ENCODE measurements at places on chromosomes 7 and 10.
A peak's percentile ranks its signal among the peaks of the same experiment; 100 is the strongest.

GRCh38 chr7:44960011-44960580, 18.7 kb downstream of the MYO1G start:
- DNase-seq = peak; percentile 44
- H3K27ac ChIP-seq = no peak overlapping the region
- H3K4me1 ChIP-seq = no peaks in the 10 kb centered on the region
- H3K4me3 ChIP-seq = no peak overlapping the region
- H3K27me3 ChIP-seq = no peaks in the 10 kb centered on the region

- no peak overlapping the region for H3K4me3 ChIP-seq
- no peak for DNase-seq
- H3K27me3 ChIP-seq = no peaks in the 10 kb centered on the region
- H3K27ac ChIP-seq = no peak overlapping the region
Measured at GRCh38 chr7:92731335-92732063, 104.9 kb downstream of the CDK6 start.

DNA sequence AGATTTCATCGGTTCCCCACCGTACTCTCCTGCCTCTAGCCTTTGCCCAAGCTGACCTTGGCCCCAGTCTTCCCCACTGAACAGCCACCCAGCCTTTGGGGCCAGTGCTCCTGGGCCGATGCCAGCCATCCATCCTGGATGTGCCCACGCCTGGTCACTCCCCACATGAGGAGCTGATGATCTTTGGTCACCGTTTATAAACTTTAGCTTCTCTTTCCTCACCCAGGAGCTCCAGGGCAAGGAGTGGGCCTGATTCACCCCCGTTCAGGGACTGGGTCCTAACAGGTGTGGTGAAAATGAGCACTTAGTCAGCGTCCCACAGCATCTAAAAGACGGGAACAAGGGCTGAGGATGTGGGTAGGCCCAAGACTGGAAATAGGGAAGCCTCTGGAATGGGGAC, 22.9 kb downstream of the GTF2IRD1 start:
- no peaks in the 10 kb centered on the region for H3K27me3 ChIP-seq
- no peak overlapping the region for H3K4me3 ChIP-seq
- H3K27ac ChIP-seq = peak overlapping the region; percentile 87
- DNase-seq = no peak
- H3K36me3 ChIP-seq = no peaks in the 10 kb centered on the region

DNA sequence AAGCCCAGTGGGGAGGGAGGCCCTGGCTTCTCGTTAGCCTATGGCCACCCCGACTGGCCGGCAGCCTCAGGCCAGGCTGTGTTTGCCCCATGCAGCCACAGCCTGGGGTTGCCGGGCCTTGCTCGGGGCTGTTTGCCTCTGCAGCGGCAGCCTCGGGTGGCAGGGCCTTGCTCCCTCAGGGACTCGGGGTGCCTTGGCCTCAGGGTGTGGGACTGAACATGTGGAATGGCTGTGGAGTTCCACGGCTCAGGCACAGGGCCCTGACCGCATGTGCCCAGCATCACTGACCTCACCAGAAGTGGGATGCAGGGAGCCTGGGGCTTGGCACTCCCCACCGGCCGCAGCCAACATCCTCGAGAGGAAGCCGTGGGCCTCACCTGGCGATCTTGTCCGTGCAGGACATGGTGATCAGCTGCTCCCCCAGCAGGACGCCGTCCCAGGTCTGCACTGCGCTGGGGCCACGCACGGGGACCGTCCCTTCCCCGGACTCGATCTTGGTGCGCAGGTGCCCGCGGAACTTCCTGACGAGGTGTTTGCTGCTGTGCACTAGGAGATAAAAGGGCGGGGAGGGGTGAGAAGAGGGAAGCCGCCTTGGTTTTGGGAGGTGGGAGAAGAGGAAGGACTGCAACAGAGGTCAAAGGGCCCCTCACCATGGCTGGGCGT, 160.5 kb downstream of the WDR37 start:
- no peak for DNase-seq
- H3K36me3 ChIP-seq = no peaks in the 10 kb centered on the region
- no peaks in the 10 kb centered on the region for H3K4me1 ChIP-seq
- no peak overlapping the region for H3K27ac ChIP-seq
- no peak overlapping the region for H3K4me3 ChIP-seq

DNA sequence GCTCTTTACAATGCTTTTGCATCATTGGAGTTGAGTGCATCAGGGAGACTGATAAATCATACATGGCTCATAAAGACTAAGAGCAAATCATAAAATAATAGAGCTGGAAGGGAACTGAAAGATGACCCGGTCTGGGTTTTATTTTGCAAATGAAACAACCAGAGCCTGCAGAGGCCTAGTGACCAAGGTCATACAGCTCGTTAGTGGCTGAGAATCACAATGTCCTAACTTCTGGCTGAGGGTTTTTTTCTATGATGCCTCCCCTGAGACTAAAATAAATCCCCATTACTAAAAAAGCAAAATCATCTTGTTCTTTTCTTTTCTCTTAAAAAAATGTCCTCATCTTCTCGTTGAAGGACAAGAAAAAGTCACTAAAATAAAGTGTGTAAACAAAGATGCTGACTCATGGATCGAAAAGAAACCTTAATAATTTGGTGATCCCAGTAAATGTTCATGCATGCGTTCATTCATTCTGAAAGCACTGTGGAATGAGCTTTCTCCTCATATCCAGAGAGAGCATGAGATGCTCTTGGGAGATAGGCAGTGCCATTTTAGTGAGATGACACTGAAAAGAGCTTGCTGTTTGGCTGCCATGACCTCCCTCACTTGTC, 107.8 kb upstream of the PHYHIPL start:
- no peaks in the 10 kb centered on the region for H3K36me3 ChIP-seq
- no peak overlapping the region for H3K27ac ChIP-seq
- no peaks in the 10 kb centered on the region for H3K27me3 ChIP-seq
- H3K4me1 ChIP-seq = no peaks in the 10 kb centered on the region
- DNase-seq = no peak

DNA sequence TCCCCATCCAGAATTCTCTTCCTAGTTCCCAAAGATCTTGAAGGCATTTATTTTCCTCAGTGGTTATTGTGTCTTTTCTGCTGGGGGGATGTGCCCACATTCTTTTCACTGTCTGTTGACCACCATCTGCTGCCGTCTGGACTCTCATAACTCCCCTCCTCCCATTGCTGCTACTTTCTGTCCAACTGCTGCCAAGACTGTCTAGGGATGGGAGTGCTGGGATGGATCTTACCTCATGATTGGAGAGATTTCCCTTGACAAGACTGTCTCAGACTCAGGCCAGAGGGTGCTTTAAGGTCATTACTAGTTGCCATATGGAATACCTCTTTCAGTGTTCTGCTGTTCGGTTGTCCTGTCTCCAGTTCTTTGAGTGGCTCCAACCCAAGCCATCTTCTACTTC, 141.6 kb downstream of the C1GALT1 start:
- no peaks in the 10 kb centered on the region for H3K36me3 ChIP-seq
- H3K4me1 ChIP-seq = no peaks in the 10 kb centered on the region
- H3K27me3 ChIP-seq = no peaks in the 10 kb centered on the region
- H3K27ac ChIP-seq = no peak overlapping the region
- no peak for DNase-seq

- no peak overlapping the region for H3K27ac ChIP-seq
- no peak for DNase-seq
- H3K4me1 ChIP-seq = no peaks in the 10 kb centered on the region
- no peaks in the 10 kb centered on the region for H3K36me3 ChIP-seq
Measured at GRCh38 chr10:84008878-84009277, 130.4 kb upstream of the GHITM start.

DNA sequence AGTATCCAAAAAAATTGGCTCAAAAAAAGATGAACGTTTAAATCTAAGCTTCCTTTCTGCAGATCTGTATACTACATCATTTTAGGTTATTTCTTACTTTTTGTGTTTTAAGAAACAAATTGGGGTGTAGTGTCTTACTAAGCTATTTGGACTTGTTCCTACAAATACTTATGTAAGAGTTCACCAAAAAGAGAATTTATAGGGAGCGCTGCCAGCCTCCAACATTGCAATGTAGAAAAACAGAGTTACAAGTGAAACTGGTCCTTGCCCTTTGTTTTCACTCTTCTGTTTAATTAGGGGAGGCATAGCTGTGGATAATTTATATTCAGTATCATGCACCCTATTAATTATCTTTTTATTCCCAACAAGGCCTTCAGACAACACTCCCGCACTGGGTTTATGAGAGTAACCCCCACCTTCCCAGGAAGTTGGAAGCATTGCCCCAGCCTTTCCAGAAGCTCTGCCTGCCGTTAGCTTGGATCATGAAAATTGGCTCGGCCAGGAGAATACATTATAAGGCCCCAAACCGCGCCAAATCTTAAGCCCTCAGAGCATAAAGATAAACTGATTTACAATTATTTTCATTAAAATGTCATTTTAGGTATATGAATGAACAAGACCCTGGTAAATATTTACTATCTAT, 261.8 kb upstream of the KLF6 start:
- no peaks in the 10 kb centered on the region for H3K36me3 ChIP-seq
- peak overlapping the region; percentile 86 for H3K27ac ChIP-seq
- H3K4me1 ChIP-seq = peaks cover 61% of the 10 kb centered on the region
- H3K4me3 ChIP-seq = no peak overlapping the region
- H3K27me3 ChIP-seq = no peaks in the 10 kb centered on the region
- no peak for DNase-seq

GRCh38 chr10:93293999-93294398, 188.1 kb downstream of the MYOF start:
- H3K4me1 ChIP-seq = no peaks in the 10 kb centered on the region
- H3K36me3 ChIP-seq = no peaks in the 10 kb centered on the region
- H3K4me3 ChIP-seq = no peak overlapping the region
- no peak for DNase-seq

DNA sequence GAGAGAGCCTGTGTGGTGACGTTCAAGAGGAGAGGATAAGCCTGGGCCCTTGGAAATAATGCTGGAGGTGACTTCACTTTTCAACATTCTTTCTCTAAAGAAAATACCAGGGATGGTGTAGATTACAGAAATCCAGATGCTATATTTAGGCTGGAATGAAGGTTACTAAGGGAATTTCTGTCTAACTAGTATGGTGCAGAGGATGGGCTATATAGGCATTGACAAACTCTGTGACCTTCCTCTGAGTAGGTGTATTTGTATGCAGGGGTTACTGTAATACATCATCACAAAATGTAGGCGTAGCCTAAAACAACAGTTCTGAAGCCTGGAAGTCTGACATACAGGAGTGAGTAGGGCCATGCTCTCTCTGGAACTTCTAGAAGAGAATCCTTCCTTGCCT, 155.3 kb upstream of the INHBA start:
- H3K36me3 ChIP-seq = no peaks in the 10 kb centered on the region
- H3K27ac ChIP-seq = no peak overlapping the region
- DNase-seq = no peak
- no peaks in the 10 kb centered on the region for H3K4me1 ChIP-seq

GRCh38 chr7:104185346-104185745, 22.5 kb downstream of the ORC5 start:
- DNase-seq = no peak
- H3K36me3 ChIP-seq = peaks cover 62% of the 10 kb centered on the region
- no peaks in the 10 kb centered on the region for H3K4me1 ChIP-seq
- no peaks in the 10 kb centered on the region for H3K27me3 ChIP-seq
- H3K4me3 ChIP-seq = no peak overlapping the region
- H3K27ac ChIP-seq = no peak overlapping the region
